Fibroblast of lung (primary cell): ENCODE measurements at places on chromosomes 6 and 20. TPM values are rescaled to one million over a fixed set of nuclear protein-coding genes. Genes with fewer than 3 reads are reported as not detected.

CLVS2 gene
- under 0.01 TPM in 1 of 2 replicates, not detected in the other for total RNA-seq

MRAP2 gene
- under 0.01 and 0.17 TPM in 2 replicates for total RNA-seq

MROH8 gene
- 1.2 and 1.3 TPM in 2 replicates for total RNA-seq

HUS1B gene
- total RNA-seq: 0.77 and 1.2 TPM in 2 replicates

TRIM40 gene
- total RNA-seq: not detected in 2 replicates

NOX3 gene
- not detected in 2 replicates for total RNA-seq

RUNX2 gene
- 2.1 and 4.5 TPM in 2 replicates for total RNA-seq

MCUR1 gene
- total RNA-seq: 6.3 and 7.4 TPM in 2 replicates

KIF25 gene
- 0.26 and 0.33 TPM in 2 replicates for total RNA-seq

KHDC1L gene
- not detected in 2 replicates for total RNA-seq

RIMS1 gene
- 2.3 and 3.9 TPM in 2 replicates for total RNA-seq

NKX2-4 gene
- not detected in 2 replicates for total RNA-seq

TRIM10 gene
- total RNA-seq: not detected in 2 replicates

RNF144B gene
- 0.26 and 0.83 TPM in 2 replicates for total RNA-seq

MAPK13 gene
- 5.4 and 7.6 TPM in 2 replicates for total RNA-seq

AURKA gene
- total RNA-seq: 4.9 and 27.7 TPM in 2 replicates

ISM1 gene
- 0.17 and 0.26 TPM in 2 replicates for total RNA-seq

KIAA1755 gene
- total RNA-seq: 2.8 and 3.1 TPM in 2 replicates

AARS2 gene
- total RNA-seq: 16.4 and 24.3 TPM in 2 replicates

YTHDF1 gene
- total RNA-seq: 12.8 and 16.3 TPM in 2 replicates

HNF4A gene
- not detected in 2 replicates for total RNA-seq

ZNF165 gene
- 0.33 and 0.51 TPM in 2 replicates for total RNA-seq

OLIG3 gene
- total RNA-seq: not detected in 2 replicates

TCF21 gene
- total RNA-seq: 8.2 and 11.1 TPM in 2 replicates

SALL4 gene
- 0.51 and 1.5 TPM in 2 replicates for total RNA-seq

SLC29A1 gene
- 7.7 and 13.4 TPM in 2 replicates for total RNA-seq

LIN28B gene
- not detected in 2 replicates for total RNA-seq

AKAP12 gene
- 65.5 and 68.5 TPM in 2 replicates for total RNA-seq

ENPP4 gene
- 3.6 and 4.0 TPM in 2 replicates for total RNA-seq

ERVFRD-1 gene
- not detected in 2 replicates for total RNA-seq

TUBB1 gene
- under 0.01 TPM in 2 replicates for total RNA-seq
